Fibroblast of skin of abdomen (primary cell): ENCODE measurements at places on chromosomes 13 and 19.
A peak's percentile ranks its signal among the peaks of the same experiment; 100 is the strongest.

GRCh38 chr19:44807652-44808462 lies 1.0 kb upstream of the BCAM start:
- peak; percentile 59 for DNase-seq

- DNase-seq = peak; percentile 25
Measured at GRCh38 chr19:42091742-42092141, 15.8 kb downstream of the ZNF574 start.

- peak; percentile 11 for DNase-seq
Measured at GRCh38 chr13:99590519-99591011, 89.3 kb downstream of the TM9SF2 start.

- DNase-seq = peak; percentile 39
Measured at GRCh38 chr13:36673838-36674326, at the start of gene SERTM1. Gene SERTM1, plus strand, starts transcription at chr13:36674020. Its CDS starts 21,059 bp downstream, at chr13:36695079.

GRCh38 chr13:113930671-113931637 lies 42.9 kb downstream of the C13orf46 start:
- DNase-seq = no peak

- no peak for DNase-seq
Measured at GRCh38 chr19:28569132-28570131, 643.5 kb downstream of the UQCRFS1 start.

GRCh38 chr19:31612873-31613272 lies 263.6 kb upstream of the TSHZ3 start:
- DNase-seq = no peak

DNA sequence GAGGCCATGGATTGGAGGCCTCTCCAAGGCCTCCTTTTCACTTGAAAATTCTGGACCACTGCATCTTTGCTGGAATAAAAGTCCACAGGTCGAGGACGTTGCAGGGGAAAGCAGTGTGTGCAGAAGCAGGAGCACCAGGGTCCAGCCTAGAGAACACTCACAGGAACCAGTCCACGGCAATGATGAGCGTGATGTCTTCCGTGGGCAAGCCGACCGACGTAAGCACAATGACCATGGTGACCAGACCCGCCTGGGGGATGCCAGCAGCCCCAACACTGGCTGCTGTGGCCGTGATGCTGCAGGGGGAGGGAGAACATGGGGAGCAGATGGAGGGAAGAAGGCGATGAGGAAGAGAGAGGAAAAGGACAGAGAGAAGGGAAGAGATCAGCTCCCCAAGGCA lies 11.5 kb downstream of the OR7C2 start:
- DNase-seq = no peak
